Ovary (tissue), 10 donors: ENCODE measurements at places on chromosomes 6 and 20.

DNA sequence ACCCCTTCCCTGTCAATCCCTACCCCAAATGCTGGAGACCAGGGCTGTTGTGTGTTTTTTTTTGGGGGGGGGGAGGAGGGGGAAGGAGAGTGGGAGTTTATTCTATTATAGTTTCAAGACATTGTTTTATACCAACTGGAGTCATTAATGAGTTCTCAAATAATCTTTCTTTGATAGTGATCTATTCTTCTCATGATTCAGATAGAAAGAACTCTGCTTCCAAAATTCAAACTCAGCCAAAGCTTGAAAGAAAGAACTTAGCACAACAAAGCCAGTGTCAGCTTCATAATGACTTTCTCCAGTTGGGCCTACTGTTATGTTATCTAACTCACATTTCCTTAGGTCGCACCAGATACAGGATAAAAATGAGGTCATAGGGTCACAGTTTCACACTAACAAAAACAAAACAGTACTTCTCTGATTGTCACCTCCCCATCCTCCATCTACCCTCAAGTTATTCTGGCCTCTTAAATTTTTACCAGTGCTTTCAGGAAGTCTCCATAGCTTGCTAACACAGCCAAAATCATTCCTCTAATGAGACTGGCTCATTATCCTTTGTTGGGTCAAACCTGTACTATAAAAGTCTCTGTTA lies 19.0 kb upstream of the MAP3K7 start:
- no peak for DNase-seq

DNA sequence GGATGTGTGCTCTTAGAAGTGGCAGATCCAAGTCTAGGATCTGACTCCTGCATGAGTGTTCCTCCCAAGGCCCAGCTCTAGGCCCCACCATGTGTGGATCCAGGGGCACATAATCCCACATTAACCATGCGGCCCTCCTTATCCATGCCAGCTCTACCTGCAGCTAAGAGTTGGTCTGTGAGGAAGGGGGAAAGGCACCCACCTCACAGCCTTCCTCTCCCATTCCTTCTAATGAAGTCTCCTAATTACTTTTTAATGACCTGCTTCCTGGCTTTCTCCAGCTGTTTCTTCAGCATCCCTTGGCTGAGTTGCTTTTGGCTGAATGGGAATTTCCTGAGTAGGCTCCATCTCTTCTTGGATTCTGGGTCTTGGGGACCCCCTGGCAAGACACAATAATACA lies 52.2 kb downstream of the NPEPL1 start:
- DNase-seq, result no peak

DNA sequence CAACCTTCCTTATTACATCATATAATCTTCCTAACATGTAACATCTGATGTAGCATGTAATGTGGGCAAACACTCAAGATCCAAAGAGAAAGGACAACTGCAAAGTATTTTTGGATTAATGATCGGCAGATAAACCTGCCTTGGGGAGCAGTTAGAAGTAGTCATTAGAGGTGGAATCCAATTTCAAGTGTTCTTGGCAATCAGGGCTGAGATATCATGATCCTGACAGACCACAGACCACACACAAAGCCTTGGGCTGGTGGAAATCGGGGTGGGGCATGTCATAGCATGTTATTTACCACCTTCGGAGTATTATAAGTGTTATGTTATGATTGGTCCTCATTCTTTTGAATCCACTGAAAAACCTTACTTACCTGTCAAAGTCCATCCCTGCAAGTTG lies 16.3 kb downstream of the NCOA5 start:
- no peak for DNase-seq

DNA sequence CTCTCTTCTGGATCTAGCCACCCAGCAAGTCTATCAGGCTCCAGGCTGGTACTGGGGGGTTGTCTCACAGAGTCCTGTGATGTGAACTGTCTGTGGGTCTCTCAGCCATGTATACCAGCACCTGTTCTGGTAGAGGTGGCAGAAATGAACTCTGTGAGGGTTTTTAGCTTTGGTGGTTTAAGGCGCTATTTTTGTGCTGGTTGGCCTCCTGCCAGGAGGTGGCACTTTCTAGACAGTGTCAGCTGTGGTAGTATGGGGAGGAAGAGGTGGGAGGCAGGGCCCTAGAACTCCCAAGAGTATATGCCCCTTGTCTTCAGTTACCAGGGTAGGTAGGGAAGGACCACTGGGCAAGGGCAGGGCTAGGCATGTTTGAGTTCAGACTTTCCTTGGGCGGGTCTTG lies 75.8 kb downstream of the SNAP91 start:
- DNase-seq, result no peak

- DNase-seq, result no peak
Measured at GRCh38 chr6:108677357-108677756, 116.6 kb downstream of the FOXO3 start.

- DNase-seq, result peak; percentile 47
Measured at GRCh38 chr6:142943711-142944123, 1.3 kb downstream of the HIVEP2 start.

DNA sequence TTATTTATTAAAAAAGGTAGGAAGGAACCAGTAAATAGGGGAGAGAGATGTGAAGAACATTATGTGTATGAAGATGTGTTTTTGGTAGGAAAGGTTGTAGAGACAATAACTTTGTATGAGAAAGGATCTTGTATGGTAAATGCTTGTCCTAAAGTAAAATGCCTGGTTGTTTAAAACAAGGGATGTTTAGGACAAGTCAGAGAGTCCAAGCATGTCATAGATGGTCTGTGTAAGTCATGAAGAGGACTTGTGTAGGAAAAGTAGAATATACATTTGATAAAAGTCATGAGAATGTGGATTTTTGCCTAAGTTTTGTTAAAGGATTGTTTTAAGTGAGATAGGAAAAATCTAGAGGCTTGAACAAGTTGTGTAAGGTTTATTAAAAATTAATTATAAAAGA lies 325.1 kb downstream of the CDH26 start:
- no peak for DNase-seq

- DNase-seq, result no peak
Measured at GRCh38 chr6:39362487-39362865, 40.0 kb upstream of the KCNK16 start.

DNA sequence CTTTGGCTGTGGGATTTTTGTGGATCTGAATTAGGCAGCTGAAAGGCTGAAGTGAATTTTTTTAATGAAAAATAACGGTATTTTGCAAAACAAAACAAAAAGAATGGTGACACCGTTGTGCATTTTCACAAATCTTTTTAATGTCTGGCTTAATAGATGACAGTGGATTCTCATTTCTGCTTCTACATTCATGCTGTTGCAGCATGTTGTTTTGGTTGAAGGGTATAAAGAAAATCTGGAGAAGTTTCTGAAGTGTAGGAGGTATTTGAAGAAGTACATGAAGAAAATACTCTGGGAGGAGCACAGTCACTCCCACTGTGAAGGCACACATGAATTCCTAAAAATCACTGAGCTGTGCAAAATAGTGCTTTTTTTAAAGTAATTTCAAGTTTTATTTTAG lies 3.1 kb upstream of the MAP3K5 start:
- DNase-seq, result no peak

- no peak for DNase-seq
Measured at GRCh38 chr20:19943061-19943521, 74.1 kb upstream of the NAA20 start.

GRCh38 chr20:19901226-19901625 lies 115.9 kb upstream of the NAA20 start:
- no peak for DNase-seq

GRCh38 chr6:39249278-39249677 lies 20.0 kb upstream of the KCNK5 start:
- DNase-seq, result no peak

GRCh38 chr6:42041481-42042053 lies 8.8 kb upstream of the TAF8 start:
- DNase-seq, result no peak

DNA sequence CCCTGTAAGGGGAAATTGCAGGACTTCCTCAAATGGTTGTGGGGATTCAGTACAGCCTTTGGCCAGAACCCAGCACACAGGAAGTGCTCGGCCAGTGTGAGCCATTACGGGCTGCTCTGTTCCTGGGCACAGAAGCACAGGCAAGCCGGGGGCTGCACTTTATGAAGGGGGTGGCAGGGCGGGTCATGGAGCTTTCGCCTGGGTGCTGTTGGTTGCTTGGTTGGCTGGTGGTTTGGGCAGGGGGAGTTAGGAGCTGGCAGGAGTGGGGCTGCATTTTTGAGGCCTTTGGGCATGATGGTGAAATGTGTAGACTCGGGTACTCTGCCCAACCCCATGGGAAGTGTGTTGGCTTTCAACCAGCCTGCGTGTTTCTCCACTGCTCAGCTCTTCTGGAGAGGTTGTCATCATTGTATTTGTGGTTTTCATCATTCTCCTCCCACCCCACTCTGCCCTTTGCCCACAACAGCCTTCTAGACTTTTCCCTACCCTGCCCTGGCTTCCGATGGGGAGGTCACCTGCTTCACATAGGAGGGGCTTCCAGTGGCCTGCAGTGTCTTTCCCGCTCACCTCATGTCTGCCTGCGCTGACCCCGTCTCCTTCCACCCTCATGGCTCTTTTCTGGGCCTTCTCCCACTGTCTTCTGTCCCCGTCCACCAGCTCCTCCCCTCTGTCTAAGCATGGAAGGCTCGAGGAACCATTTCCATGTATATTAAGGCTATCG lies 16.1 kb upstream of the RBM38 start:
- no peak for DNase-seq
